ENCODE measurements at places on chromosomes 2 and 18.

- no peak for DNase-seq
These were observed 13.7 kb downstream of the MTERF4 start for GRCh38 chr2:241088376-241088775.

- no peak for DNase-seq
These were observed 2.3 kb upstream of the TMEM37 start for GRCh38 chr2:119429225-119429981.

DNA sequence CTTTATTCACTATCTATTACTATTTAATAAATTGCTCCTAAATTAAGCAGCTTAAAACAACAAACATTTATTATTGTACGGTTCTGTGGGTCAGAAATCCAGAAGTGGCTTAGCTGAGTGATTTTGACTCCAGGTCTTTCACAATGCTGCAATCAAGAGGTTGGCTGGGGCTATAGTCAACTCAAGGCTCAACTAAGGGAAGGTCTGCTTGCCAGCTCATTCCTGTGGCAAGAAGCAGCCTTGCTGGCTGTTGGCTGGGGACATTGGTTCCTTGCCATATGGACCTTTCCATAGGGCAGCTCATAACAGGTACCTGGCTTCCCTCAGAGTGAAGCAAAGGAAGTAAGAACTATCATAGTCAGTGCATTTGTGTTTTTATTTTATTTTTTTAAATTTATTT is 5.0 kb upstream of the MRPL19 start:
- no peak for DNase-seq

DNA sequence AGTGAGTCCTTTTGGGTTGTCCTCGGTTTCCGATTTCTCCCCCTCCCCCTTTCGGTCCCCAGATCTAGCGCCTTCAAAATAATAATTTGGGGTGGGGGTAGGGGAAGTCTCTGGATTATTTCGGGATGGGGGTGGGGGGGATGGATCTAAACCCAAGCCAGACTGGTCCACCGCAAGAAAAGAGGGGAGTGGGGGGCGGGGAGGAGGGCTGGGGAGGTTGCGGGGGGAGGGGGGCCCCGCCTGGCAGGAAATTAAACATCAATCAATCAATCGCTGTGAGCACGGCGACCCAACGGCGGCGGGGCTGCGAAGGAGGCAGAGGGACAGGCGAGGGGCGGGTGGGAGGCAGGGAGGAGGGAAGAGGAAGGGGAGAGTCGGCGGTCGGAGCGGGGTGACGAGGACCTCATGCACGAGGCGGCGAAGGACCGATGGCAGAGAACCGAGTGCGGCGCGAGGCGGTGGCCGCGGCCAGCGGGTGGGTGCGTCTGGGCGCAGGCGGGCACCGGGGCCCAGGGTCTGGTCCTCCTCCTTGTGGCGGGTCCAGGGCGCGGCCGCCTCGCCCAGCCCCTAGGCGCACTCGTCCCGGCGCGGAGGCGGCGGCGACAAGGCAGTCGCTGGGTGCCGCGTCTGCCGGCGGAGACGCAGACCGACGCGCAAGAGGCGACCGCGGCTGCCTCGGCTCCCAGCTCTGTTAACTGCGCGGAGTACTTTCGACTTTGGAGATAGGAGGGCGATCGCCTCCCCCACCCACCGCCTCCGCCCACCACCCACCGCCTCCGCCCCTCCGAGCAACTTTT is 468 bp upstream of the SATB2 start:
- DNase-seq = peak; percentile 36

DNA sequence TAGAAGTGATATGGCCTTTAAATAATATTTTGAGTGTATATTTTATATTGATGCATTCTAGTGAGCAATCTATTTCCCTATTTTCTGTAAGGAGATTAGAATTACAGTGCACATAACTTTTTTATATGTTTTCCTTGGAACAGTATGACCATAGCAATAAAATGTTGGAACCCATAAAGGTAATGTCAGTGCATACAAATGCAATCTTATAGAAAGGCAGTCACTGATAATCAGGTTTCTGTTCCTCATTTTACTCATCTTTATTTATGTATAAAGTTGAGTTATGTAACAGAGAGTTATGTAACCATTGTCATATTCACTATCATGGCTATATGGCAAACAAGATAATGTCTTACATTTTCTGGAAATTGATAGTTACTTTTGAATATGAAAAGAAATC is 179.9 kb upstream of the NETO1 start:
- DNase-seq = no peak

DNA sequence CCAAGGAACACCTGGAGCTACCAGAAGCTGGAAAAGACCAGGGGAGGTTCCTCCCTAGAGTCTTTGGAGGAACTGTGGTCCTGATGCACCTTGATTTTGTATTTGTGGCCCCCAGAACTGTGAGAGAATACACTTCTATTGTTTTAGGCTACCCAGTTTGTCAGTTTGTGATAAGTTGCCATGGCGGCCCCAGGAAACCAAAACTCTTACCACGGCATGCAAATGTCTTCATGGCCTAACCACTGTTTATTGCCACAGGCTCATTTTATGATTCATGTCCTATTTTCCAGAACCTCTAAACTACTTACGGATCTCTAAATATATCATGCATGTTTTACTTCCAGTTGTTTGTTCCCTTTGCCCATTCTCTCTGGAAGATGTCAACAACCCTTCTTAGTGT is 1250.7 kb upstream of the FAM98A start:
- DNase-seq = no peak

DNA sequence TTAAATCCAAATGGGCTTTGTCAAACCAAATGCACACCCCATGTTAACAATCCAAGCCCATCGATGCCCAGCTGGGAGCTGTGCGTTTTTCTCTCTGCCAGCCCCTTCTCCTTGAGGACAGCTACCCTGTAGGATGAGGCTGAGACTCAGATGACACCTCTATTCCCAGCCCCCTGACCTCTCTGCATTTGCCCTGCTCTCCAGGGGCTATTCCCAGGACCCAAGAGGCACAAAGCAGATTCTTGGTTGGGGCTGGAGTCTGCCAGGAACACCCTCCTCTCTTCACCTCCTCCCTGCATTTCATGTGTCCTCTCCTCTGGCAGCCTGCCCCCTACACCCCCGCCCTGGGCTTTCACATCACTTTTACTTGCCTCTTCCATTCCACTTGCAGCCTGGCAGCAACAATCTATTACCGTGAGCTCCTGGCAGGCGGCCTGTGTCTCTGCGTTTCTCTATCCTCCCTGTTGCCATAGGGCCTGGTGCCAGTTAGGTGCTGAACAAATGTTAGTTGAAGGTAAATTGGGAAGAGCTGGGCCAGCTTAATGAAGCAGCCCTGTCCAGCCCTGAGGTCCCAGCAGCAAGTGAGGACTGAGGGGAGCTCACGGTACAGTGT is 51.8 kb downstream of the ADD2 start:
- peak; percentile 68 for DNase-seq

- DNase-seq = no peak
These were observed 801.0 kb downstream of the TDRD15 start for GRCh38 chr2:21924640-21925285.

GRCh38 chr2:213733893-213734292 is 449.6 kb downstream of the SPAG16 start:
- DNase-seq = no peak

DNA sequence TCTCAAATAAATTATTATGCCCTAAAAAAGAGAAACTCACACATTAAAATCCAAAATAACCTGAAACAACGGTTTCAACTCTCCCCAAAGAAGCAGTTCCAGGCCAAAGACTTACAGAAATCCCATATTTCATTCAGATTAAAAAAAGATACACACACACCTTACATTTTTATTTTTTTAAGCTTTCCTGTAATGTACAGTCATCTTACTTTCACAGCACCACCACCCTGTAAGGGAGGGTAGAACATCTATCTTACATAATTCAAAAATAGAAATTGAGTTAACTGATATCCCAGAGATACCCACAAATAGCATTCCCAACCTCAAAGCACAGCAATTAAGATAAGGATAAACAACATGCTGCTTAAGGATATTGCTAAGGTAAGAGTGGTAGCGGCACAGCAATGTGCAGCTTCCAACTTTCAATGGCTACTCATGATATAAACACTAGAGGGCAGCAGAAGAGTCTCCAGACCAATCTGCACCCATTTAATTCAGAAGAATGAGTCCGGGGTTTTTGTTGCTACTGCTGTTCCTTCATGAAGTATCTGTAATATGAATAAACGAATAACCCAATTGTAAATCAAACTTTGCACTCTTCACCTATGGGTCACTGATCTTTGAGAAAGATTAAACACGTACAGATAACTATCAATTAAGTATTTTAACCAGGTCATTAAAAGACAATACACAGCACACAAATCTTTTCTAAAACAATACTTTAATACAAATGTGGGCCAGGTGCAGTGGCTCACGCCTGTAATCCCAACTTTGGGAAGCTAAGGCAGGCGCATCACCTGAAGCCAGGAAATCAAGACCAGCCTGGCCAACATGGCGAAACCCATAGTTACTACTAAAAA is 11.3 kb downstream of the GFPT1 start:
- peak; percentile 46 for DNase-seq

DNA sequence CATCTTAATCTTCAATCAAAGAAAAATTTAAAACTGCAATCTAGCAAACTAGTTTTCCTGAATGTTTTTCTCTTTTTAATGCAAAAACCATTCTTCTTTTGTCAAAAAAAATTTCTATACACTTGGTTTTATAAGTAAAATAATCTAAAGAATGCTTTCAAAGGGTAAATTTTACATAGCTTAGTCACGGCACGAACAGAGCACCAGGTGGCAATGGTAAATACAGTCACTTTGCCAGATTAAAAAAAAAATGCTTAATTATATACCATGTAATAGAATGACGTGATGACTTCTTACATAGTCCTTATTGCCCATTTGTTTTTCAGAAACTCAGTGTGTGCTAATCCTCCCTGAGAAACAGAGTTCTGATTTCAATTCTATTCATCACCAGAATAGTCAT is 10.4 kb downstream of the FEZ2 start:
- DNase-seq = no peak

DNA sequence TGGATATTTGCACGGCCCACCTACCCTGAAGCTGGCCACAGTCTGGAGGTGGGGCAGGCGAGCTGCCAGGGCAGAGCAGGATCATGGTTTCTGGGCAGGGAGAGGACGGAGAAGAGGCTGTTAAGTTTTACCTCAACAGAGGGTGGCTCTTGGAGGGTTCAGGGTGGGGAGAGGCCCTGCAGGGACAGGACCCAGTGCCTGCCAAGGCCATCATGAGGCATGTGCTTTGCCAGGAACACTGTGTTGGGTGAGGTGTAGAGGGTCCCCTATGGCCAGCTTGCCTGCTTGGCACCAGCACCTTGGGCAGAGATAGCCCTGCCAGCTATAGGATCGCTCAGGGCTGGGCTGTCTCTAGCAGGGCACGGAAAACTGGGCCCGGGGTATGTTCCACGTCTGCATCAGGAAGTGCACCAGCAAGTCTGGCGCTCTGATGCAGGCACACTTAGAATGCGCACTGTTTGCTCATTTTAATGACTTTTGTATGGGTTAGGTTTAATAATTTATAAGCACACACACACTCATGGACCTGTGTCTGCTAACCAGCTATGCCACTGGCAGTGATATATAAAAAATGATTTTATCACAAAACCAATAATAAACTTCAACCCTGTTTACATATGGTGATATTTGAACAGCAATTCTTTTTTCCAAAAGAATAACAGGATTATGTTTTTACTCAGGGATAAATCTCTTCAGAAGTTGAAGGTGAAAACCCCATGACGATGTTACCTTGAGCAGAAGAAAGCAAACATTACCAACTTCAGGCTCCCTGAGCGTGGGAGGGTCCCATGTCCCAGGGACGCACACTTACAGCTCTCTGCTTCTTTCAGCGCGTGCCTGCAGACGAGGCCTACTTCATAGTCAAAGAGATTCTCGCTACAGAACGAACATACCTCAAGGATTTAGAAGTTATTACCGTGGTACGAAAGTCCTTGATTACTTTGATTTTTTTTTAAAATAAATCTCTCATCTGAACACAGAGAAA is 46.4 kb downstream of the STK25 start:
- no peak for DNase-seq

GRCh38 chr2:129376426-129377077 is 602.9 kb upstream of the RAB6C start:
- no peak for DNase-seq

- no peak for DNase-seq
These were observed 31.2 kb downstream of the SCN9A start for GRCh38 chr2:166344286-166345113.

DNA sequence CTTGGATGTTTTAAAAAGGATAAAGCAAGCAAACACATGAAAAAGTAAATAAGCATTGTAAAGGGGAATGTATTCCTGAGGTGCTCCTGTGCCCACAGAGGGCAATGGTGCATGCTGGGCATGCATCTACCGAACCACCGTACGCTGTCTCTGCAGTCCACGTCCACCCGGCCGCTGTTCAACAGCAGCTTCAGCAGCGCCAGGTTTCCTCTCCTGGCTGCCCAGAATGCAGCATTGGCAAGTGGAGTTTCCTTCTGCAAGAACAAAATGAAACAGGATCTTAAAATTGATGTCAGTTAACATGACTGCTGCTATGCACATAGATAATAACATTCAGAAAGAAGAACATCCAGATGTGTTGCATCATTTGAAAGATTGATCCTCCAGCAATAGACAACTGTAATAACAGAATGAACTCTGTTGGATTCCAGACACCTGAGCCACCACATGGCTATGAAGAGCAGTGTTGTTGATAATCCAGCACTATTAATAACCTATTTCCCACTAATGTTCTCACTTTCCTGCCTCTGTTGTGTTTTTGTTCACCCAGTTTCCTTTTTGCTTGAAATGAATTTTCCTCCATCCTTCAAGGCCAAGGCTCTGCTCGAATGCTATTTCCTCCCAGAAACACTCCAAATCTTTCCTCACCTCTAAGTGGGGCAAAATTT is 13.6 kb downstream of the ANKRD29 start:
- no peak for DNase-seq

- no peak for DNase-seq
These were observed 20.6 kb downstream of the FIGN start for GRCh38 chr2:163715199-163715598.

- DNase-seq = peak; percentile 90
These were observed 92.3 kb downstream of the UBE2E3 start for GRCh38 chr2:181072486-181073235.

DNA sequence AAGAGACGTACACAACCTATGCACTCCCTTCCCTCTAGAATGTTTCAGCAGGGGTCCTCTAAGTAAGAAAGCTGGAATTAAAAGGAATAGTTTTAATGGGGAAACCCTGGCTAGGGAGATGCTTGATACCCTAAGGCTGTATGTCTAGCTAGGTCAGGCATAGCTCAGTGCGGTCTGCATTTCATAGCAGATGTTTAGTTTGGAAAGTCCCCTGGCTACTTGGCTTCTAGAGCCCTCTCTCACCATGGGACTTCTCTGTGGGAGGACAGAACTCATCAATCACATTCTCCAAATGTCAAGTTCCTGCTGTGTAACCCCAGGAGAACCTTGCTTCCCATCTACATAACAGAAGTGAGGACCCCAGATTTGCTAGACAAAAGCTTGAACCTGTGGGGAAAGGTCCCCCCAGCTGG is 24.1 kb upstream of the ANXA4 start:
- no peak for DNase-seq

DNA sequence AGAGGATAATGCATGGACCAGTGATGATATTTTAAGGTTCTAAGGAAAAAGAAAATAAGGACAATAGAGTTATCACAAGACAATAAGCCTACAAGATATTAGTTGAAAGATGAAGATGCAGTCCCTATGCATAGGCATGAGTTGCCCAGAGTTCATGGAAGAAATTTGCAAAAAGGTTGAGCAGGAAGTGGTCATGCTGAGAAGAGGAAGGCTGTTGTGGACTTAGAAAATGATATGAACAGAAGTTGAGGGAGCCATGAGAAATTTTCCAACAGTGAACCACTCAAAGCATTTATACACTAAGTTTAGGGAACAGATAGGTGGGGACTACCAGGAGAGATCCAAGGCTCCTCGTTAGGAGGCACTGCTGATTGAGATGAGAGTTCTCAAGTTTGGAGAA is 3.5 kb downstream of the OSBPL6 start:
- DNase-seq = no peak
